MCF 10A (cell line): ENCODE measurements at places on chromosomes 3 and 15. TPM values are rescaled to one million over a fixed set of nuclear protein-coding genes. Genes with fewer than 3 reads are reported as not detected.

- peak; percentile 20 for DNase-seq
- H3K27me3 ChIP-seq: no peaks in the 10 kb centered on the region
- H3K27ac ChIP-seq: no peak overlapping the region
- H3K4me3 ChIP-seq: no peak overlapping the region
These were observed 184.4 kb downstream of the PEX5L start for GRCh38 chr3:179852142-179852905.

DNA sequence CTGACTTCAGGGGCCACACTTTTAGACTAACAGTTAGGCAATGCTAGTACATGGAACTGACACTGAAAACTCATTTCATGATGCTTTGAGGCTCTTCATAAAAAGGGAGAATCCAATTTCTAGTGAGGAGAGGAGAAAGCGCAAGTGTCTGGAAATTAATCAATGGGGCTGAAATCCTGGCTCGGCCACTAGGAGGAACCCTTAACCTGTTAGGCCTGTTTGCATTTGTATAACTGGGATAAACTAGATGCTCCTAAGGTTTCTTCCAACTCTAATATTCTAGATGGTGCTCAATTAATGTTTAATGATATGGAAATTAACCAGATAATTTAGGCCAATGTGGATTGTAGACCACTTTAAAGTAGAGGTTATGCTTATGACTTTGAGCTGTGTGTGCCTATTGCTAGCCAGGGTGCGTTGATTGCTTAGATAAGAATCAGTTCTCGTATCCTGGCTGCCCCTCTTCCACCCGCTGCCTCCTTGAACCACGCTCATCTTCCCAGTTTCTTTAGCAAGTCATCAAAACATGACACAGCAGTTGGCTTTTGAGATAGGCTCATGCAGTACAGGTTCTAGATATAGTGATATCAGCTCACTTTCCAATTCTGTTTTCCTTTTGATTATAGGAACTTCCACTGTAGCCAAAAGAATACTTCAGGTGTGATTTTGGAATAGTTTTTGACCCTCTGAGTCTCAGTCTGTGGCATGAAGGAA, 16.8 kb upstream of the CRBN start:
- H3K27me3 ChIP-seq: peaks cover 45% of the 10 kb centered on the region
- H3K4me3 ChIP-seq: no peak overlapping the region
- DNase-seq: peak; percentile 29
- no peaks in the 10 kb centered on the region for H3K36me3 ChIP-seq

GRCh38 chr15:75720787-75721479, 8.3 kb upstream of the CSPG4 start:
- H3K27ac ChIP-seq: peak overlapping the region; percentile 35
- peaks cover 19% of the 10 kb centered on the region for H3K4me1 ChIP-seq
- no peak overlapping the region for H3K4me3 ChIP-seq
- H3K36me3 ChIP-seq: no peaks in the 10 kb centered on the region
- DNase-seq: peak; percentile 87

GRCh38 chr15:55914446-55914845, 79.0 kb downstream of the NEDD4 start:
- H3K4me3 ChIP-seq: peak overlapping the region; percentile 87
- peak overlapping the region; percentile 87 for H3K27ac ChIP-seq
- H3K36me3 ChIP-seq: peaks cover 18% of the 10 kb centered on the region
- no peaks in the 10 kb centered on the region for H3K27me3 ChIP-seq
- no peak for DNase-seq
- peaks cover 42% of the 10 kb centered on the region for H3K4me1 ChIP-seq

- peak; percentile 36 for DNase-seq
- peak overlapping the region; percentile 91 for H3K27ac ChIP-seq
- no peaks in the 10 kb centered on the region for H3K4me1 ChIP-seq
- H3K27me3 ChIP-seq: no peaks in the 10 kb centered on the region
- H3K36me3 ChIP-seq: no peaks in the 10 kb centered on the region
These were observed 105.7 kb downstream of the IGF1R start for GRCh38 chr15:98753726-98754656.

- DNase-seq: no peak
- no peak overlapping the region for H3K4me3 ChIP-seq
- H3K27me3 ChIP-seq: peaks cover 53% of the 10 kb centered on the region
- H3K27ac ChIP-seq: no peak overlapping the region
- no peaks in the 10 kb centered on the region for H3K36me3 ChIP-seq
These were observed 23.5 kb downstream of the PLCL2 start for GRCh38 chr3:16908016-16908807.

Gene ELL3
- 0.61 and 0.86 TPM in 2 replicates for total RNA-seq

Gene DGKG
- not detected in 2 replicates for total RNA-seq

Gene C3orf22
- total RNA-seq: not detected in 2 replicates

Gene SNURF
- total RNA-seq: 35.6 and 36.7 TPM in 2 replicates

Gene PLS1
- total RNA-seq: 7.3 and 9.3 TPM in 2 replicates

Gene VIPR1
- 0.28 and 0.54 TPM in 2 replicates for total RNA-seq
